ENCODE measurements at places on chromosomes 11 and 22.

- no peak for DNase-seq
These were observed 3.4 kb upstream of the SMTN start for GRCh38 chr22:31077681-31078080.

DNA sequence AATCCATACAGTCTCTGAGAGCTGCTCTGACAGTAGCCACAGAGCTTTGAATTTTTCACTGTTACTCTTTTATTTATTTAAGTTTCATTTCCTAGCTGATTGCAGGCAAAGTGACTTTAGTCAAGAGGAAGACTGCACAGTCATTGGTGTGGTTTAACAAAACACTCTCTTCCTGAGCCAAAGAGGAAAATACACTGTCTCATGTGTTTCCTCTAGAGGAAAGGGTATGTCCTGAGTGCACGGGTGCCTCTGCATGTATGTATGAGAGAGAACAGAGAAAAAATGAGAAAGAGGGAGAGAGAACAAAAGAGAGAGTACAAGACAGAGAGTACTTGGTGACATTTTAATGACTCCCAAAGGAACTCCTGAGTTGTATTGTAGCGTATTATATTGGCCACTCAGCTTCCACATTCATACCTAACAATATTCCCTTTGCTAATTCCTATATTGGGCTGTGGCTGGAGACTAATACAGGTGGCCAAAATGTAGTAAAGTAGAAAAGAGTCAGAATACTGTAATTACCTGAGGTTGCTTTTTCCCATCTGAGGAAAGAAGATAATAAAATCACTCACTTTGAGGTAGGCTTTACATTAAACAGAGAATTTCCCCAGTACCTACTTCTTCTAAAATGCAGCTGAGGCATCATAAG is at the start of gene OR4D9:
TSS of gene OR4D9 (plus strand) at position 599 of the 649 bp plus-strand sequence. CDS start 3,374 bp downstream, outside the sequence.
- DNase-seq: no peak

DNA sequence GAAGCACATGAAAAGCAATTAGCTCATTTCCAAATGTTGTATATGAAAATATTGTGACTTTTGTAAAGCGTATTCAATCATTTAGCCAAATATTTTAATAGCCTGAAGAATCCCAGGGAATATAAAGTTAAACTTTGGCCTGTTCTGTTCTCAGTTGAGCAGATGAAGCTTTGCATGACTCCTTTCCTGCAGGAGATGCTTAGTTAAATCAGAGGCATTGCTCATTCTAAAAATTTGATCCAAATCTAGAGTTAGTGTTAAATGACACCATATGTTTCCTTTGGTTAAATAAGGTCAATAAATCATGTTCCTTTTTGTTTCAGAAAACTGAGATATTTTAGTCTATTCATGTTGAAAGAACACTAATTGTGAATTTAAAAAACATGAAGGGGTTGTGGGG is 51.2 kb upstream of the BIRC3 start:
- peak; percentile 63 for DNase-seq

- no peak for DNase-seq
These were observed 14.1 kb upstream of the CKAP5 start for GRCh38 chr11:46860218-46860617.

GRCh38 chr22:36197065-36197440 is 4.6 kb downstream of the APOL4 start:
- peak; percentile 40 for DNase-seq

GRCh38 chr11:122803716-122804115 is 34.6 kb upstream of the CRTAM start:
- DNase-seq: no peak

- DNase-seq: peak; percentile 28
These were observed 89.4 kb downstream of the PACS1 start for GRCh38 chr11:66159324-66159984.

DNA sequence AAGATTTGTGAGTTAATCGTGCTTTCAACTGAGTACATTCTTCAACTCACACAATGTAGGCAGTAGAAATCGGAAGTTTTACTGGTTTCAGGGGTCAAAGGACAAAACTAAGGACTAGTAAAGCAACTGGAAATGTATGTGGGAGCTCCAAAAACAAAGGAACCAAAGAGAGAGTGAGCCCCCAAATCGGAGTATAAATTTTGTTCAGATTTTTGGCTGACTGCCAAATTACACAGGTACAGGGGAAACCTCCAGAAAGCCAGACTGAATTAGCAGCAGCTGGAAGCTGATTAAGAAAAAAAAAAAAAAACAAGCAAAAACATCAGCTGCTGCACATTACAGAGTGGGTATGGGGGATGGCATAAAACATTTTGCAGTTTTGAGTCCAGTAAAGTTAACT is 75.2 kb upstream of the GNAZ start:
- DNase-seq: no peak

- no peak for DNase-seq
These were observed 40.7 kb downstream of the CD6 start for GRCh38 chr11:61011950-61012736.

DNA sequence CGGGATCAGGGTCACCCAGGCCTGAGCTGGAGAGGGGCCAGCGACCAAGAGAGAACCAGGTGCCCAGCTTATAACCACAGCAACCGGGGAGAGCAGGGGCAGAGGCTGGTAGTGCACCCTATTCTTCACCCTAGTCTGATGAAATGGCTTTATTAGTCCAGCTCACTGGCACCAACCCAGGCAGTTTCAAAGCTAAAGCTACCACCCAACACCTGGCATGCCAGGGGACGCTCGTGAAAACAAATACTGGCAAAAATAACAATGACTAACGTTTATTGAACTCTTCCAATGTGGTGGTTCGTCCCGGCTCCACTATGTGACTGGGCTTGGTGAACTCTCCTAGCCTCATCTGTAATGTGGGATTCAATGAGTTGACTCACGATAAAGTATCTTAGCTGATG is 30.6 kb downstream of the SCGB1A1 start:
- DNase-seq: no peak

- no peak for DNase-seq
These were observed 18.2 kb downstream of the GDPD5 start for GRCh38 chr11:75507571-75507970.

DNA sequence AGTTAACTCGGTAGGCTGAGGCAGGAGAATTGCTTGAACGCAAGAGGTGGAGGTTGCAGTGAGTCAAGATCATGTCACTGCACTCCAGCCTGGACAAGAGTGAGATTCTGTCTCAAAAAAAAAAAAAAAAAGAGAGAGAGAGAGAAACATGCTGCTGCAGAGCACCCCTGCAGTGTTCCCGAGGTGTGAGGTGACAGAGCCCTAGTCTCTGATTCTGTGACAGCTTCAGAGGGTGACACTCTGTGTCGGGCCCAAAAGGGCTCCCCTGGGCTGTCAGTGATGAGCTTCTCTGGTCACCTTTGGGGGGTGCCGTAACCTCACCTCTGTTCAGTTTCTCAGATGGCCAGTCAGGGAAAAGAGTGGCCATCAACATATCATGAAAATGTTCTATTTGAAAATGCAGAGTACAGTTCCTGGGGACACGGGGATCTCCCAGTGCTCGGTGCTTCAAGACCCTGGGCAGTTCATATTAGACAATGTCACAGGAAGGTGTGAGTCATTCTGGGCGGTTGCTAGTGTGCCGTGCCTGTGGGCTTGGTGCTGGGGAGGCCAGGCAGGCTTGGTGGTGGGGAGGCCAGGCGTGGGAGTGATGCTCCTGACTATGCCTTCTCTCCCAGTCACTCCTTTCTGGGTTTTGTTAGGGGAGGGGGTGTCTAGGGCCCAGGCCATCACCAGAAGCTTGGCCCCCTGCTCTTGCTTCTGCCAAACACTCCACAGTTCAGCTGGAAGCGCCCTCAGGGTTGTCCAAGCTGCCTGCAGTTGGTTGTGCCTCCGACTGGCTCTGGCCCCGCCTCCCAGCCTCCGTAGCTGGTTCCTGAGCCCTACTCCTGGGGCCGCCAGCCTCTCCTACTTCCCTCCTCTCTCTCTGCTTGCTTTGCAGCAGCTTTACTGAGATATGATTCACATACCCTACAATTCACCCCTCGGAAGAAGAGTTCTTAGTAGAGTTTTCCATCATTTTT is 52.5 kb upstream of the CLDN5 start:
- peak; percentile 27 for DNase-seq

- no peak for DNase-seq
These were observed 32.3 kb upstream of the TSPAN18 start for GRCh38 chr11:44694443-44694842.

DNA sequence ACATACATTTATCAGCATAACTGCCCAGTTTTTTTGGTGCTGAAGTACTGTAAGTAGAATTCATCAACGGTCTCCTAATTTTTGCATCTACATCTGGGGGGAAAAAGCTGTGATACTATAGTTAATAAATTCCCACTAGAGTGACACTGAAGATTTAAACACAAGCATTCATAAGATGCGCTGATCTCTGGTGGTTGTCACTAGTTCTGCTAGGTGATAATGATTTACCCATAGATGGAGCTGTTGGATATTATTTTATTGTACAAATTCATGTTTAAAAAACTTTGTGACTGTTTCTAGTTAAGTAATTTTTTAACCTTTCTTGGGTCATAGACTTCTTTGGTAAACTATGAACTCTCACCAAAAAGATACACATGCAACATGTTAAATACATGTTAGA is 106.6 kb downstream of the EMSY start:
- DNase-seq: peak; percentile 10

- DNase-seq: no peak
These were observed 25.1 kb downstream of the NPAT start for GRCh38 chr11:108197351-108197750.

DNA sequence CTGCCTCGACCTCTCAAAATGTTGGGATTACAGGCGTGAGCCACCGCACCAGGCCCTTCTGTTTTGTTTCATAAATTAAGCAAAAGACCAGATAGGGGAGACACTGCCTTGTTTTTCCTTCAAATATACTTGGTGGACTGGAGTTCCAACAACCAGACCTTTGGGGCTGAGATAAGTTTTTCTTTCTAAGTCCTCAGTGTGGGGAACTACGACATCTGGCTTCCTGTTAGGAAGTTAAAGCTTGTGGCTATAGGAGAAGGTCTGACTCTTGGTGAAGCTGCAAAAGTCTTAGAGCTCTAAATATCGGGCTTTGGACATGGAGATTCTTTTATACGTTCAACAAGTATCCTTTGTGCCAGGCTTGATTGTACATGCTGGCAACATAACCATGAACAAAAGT is 64.1 kb upstream of the EED start:
- no peak for DNase-seq

DNA sequence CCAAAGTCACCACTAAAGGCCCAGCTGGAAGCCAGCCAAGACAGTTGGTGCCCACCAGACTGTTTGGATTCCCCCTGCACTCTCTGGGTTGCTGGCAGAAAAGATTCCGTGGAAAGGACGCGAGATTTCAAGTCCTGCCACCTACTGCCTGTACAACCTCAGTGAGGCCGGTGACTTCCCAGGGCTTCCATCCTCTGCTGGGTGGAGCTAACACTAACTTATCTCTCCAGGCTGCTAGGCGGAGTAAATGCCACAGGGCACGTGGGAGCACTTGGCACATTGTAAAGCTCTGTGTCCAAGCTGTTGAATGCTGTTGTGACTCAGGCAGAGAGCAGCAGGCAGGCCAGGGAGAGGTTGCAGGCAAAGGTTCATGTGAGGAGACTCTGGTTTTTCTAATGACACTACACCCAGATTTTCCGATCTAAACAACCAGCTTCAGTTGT is 50.9 kb upstream of the CDON start:
- peak; percentile 99 for DNase-seq

DNA sequence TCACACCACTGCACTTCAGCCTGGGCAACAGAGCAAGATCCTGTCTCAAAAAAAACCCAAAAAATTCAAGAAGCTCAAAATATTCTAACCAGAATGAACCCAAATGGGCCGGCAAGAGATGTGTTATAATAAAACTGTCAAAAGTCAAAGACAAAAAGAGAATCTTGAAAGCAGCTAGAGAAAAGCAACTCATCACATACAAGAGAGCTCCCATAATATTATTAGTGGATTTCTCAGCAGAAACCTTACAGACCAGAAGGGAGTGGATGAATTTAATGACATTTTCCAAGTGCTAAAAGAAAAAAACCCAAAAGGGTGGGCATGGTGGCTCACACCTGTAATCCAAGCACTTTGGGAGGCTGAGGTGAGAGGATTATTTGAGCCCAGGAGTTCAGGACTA is 22.9 kb upstream of the HORMAD2 start:
- DNase-seq: no peak

DNA sequence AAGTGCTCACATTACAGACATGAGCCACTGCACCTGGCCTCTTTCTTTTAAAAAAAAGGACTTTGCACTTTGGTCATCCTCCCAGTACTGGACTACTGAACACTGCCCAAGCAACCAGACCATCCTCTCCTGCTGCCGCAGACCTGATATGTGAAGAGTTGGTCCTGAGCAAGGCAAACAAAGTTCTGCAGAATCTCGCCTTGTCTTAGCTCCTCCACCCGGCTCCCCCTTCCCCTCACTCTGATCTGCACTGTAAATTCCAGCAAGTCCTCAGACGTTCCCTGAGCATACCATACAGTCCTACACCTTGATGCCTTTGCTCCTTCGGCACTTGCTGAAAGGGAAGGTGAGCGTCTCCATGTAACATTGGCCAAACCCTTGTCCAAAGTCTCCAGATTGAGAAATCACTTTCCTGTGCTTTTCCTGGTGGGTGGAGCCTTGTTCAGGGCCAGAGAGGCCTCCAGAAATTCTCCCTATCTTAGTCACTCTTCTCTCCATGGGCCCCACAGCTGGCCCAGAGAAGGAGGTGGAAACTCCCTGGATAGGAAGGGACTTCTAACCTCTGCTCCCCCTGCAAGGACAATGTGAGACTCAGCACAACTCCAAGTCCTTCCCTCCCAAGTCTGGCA is 47.0 kb upstream of the TIMP3 start:
- peak; percentile 51 for DNase-seq

DNA sequence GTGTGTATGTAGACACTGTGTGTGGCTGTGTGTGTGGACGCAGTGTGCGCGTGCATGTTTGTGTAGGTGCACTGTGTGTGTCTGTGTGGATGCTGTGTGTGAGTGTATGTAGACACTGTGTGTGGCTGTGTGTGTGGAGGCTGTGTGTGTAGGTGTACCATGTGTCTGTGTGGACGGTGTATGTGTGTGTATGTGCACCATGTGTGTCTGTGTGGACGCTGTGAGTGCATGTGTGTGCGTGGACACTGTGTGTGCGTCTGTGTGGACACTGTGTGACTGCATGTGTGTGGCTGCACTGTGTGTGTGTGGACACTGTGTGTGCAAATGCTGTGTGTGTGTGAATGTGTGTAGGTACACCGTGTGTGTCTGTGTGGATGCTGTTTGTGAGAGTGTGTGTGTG is 10.3 kb downstream of the TRPM5 start:
- no peak for DNase-seq

DNA sequence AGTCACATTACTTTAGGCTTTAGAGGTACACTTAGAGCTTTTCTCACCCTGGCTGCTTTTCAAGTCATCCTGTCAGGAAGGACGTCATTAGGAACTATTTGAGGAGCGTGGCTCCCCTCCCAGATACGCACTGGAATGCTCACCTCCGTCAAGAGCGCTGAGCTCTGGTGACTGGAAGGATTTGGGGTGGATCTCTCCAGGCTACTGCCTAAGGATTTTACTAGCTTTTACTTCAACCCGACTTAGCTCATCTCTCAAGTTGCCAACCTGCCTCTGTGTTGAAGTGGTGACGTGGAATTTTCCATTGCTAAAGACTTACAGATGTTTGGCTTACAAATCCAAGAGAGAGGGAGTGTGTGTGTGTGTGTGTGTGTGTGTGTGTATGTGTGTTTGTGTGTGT is 355.3 kb upstream of the CCDC90B start:
- peak; percentile 78 for DNase-seq
